ENCODE measurements at places on chromosomes 5 and 9. TPM values are rescaled to one million over a fixed set of nuclear protein-coding genes. Genes with fewer than 3 reads are reported as not detected.

The TGFBI gene
- 2.9 TPM for total RNA-seq

DNA sequence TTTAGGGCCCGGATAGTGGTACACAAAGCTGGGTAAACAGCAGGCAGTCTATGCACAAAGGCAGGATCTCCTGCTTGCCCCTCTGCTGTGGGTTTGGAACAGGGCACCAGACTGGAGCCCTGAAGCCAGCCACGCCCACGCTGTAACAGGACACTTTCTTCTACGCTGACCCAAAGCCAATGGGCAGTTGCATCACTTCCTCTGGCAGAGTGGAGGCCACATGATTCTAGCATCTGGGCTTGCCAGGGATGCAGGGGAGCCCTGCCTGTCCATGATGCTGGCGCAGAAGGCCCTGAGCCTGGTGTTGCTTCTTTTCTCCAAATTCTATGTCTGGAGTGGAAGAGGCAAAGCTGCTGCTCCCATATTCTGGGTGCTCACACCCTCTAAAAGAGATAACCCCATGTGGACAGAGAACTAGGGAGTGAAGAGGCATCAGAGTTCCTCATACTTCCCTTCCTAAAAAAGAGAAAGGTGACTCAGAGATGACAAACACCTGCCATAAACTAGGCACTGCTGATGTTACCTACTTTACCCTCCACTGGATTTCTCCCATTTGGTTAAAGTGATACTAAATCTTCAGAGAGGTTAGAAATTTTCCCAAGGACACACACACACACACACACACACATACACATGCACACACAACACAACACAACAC is 260.3 kb upstream of the KLF4 start:
- no peaks in the 10 kb centered on the region for H3K36me3 ChIP-seq
- H3K4me1 ChIP-seq = no peaks in the 10 kb centered on the region
- no peak overlapping the region for H3K27ac ChIP-seq
- no peaks in the 10 kb centered on the region for H3K27me3 ChIP-seq

The AMBP gene
- not detected for total RNA-seq

- no peaks in the 10 kb centered on the region for H3K27me3 ChIP-seq
- no peak for DNase-seq
- H3K36me3 ChIP-seq = no peaks in the 10 kb centered on the region
- no peaks in the 10 kb centered on the region for H3K4me1 ChIP-seq
- no peak overlapping the region for H3K4me3 ChIP-seq
- no peak overlapping the region for H3K27ac ChIP-seq
Observed at GRCh38 chr5:113140837-113141671, 164.5 kb downstream of the DCP2 start.

DNA sequence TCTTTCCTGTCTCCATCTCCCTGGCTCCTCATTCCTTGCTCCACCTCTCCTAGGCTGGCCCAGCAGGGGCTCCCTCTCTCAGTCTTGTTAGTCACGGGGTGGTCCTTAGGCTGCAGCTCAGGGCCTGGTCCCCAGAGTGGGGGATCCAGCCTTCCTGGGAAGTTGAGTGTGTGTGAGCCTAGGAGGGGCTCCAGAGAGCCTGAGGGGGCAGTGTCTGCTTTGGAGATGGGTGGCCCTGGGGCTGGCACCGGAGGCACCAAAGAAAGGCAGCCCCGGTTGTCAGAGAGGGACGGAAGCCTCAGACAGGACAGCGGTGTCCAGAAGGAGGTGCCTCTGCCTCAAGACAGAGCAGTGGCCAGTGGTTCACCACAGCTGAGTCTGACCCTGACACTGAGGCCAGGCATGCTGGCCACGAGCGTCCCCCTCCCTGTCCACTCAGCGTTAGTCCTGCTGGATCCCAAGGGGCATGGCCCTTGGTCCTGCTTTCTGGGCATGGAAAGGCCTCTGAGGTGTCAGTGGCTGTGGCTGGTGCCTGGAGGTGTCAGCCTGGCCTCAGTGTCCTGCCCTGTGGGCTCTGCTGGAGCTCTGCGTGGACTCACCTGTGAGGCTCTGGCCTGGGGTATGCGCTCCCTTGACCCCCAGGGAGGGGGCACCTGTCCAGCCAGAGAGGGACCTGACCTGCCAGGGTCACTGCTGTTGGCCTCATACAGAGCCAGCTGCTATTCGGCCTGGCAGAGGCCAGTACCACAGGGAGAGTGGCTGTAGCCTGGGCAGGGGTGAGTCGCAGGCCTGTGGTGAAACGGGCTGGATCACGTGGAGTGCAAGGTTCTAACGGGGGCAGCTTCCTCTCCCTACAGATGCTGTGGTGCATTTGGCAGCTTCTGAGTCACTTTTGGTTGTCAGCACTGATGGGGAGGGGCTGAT is 130.6 kb downstream of the CACNA1B start:
- H3K27ac ChIP-seq = no peak overlapping the region
- H3K4me1 ChIP-seq = no peaks in the 10 kb centered on the region
- H3K4me3 ChIP-seq = no peak overlapping the region
- peaks cover 5% of the 10 kb centered on the region for H3K27me3 ChIP-seq
- no peaks in the 10 kb centered on the region for H3K36me3 ChIP-seq

The CXCL14 gene
- not detected for total RNA-seq

DNA sequence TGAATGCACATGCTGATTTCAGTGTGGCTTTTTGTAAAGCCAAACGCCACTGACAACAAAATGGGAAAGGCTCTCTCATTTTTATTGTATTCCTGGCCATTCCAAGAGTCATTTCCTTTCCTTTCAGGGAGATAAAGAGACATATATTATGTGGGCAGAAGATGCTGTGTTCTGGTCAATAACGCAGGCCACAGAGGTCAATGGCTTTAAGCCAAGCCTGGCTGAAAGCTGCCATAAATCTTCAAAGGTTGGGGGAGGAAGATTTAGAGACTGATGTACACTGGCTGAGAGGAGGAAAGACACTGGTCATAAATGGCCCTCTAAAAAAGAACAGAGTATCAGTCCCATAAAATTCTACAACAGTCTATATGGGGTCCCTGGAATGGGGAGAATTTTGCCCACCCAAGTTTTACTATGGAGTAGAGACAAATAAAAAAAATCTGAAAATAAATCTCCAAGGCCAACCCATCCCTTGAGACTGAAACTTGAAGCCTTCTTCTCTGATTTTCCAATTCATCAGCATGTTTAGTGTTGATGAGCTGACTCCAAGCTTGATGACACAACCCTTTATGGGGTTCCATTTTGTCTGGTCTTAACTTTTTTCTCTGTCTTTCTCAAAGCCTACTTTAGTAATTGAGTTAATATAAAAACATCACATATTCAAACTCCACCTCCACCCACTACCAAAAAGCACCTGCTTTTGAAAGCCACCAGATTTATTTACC is 152.1 kb upstream of the SLC24A2 start:
- no peaks in the 10 kb centered on the region for H3K36me3 ChIP-seq
- no peak for DNase-seq
- H3K27me3 ChIP-seq = no peaks in the 10 kb centered on the region
- H3K27ac ChIP-seq = no peak overlapping the region
- no peaks in the 10 kb centered on the region for H3K4me1 ChIP-seq

- H3K4me1 ChIP-seq = no peaks in the 10 kb centered on the region
- H3K27me3 ChIP-seq = peaks cover 14% of the 10 kb centered on the region
- H3K27ac ChIP-seq = no peak overlapping the region
- H3K36me3 ChIP-seq = no peaks in the 10 kb centered on the region
Observed at GRCh38 chr9:5499889-5500398, 10.4 kb upstream of the PDCD1LG2 start.

- no peak for DNase-seq
- no peak overlapping the region for H3K27ac ChIP-seq
- H3K4me3 ChIP-seq = no peak overlapping the region
- H3K4me1 ChIP-seq = no peaks in the 10 kb centered on the region
Observed at GRCh38 chr5:53438486-53439472, 41.6 kb upstream of the FST start.

DNA sequence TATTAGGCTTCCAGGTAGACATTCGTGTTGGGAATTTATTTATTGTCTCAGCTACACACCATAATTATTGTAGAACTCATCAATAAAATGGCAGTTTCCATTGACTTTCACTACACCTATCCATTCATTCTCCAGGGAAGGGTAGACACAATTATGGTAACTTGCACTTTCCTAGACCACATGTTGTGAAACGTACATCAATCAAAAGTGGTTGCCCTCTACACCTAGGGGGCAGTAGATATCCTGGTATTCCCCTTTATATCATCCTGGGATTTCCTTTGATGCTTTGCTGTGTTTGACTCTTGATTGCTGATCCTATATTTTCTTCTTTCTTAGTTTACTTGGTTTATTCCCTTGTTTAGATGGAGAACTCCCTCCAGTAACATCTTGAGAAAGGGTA is 47.9 kb downstream of the ADGRV1 start:
- no peaks in the 10 kb centered on the region for H3K36me3 ChIP-seq
- no peak for DNase-seq
- H3K27me3 ChIP-seq = no peaks in the 10 kb centered on the region
- no peak overlapping the region for H3K27ac ChIP-seq
- no peak overlapping the region for H3K4me3 ChIP-seq
- no peaks in the 10 kb centered on the region for H3K4me1 ChIP-seq

DNA sequence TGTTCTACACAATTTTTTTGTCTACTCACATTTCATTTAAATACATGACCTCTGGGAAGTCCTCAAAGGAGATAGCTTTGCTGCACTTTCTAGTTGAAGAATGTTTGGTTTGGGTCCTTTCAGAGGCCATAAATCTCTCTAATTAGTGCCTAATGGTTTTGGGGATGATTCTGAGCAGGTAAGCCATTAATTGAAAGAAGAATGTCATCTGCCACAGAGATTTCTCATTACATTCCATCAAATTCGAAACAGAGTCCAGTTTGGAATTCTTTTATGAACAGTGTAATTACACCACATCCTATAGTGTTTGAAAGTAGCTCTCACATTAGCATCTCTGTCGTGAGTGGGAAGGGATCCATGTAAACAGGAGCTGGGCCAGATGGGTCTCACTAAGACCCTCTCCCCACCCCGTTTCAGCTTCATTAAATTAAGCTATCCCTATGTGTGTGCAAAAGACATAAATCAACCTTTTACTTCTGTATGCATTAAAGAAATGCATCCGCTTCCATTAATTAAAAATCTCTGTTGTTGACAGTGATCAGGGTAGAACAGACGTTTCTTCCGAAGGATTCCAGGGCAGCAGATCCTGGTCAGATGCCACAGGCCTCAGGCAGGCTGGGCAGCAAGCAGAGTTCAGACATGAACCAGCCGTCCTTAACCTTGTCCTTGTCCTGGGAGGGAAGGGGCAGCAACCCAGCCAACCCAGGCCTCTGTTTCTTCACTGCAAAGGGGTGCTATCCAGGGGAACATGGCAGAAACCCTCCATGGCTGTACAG is 99.8 kb upstream of the MAP1B start:
- no peaks in the 10 kb centered on the region for H3K36me3 ChIP-seq
- H3K4me3 ChIP-seq = no peak overlapping the region
- no peaks in the 10 kb centered on the region for H3K4me1 ChIP-seq
- DNase-seq = no peak

- H3K4me1 ChIP-seq = no peaks in the 10 kb centered on the region
- H3K27me3 ChIP-seq = no peaks in the 10 kb centered on the region
- no peak overlapping the region for H3K27ac ChIP-seq
- peaks cover 2% of the 10 kb centered on the region for H3K36me3 ChIP-seq
- DNase-seq = no peak
- H3K4me3 ChIP-seq = no peak overlapping the region
Observed at GRCh38 chr9:5896863-5897262, 6.2 kb downstream of the MLANA start.

The TLR4 gene
- total RNA-seq = 0.14 TPM

DNA sequence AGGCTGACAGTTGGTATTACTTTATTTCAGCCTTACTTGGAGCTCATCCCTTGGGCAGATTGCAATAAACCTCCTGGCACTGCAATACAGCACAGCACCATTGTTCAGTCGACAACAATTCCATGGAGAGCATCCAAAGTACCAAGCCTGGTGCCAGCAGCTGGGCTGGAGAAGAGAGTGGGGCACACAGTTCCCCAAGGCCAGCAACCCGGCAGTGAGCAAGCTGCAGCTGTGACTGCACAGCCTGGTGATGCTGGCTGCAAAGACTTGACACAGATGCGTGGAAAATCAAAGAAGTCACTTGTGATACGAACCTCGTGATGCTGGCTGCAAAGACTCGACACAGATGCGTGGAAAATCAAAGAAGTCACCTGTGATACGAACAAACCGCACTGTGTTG is 125.4 kb downstream of the ATPSCKMT start:
- H3K36me3 ChIP-seq = no peaks in the 10 kb centered on the region
- no peak for DNase-seq
- H3K27ac ChIP-seq = no peak overlapping the region
- no peak overlapping the region for H3K4me3 ChIP-seq
